ENCODE measurements at places on chromosomes 12 and 14. TPM values are rescaled to one million over a fixed set of nuclear protein-coding genes. Genes with fewer than 3 reads are reported as not detected.

The NPAS3 gene
- total RNA-seq = 4.2 TPM

DNA sequence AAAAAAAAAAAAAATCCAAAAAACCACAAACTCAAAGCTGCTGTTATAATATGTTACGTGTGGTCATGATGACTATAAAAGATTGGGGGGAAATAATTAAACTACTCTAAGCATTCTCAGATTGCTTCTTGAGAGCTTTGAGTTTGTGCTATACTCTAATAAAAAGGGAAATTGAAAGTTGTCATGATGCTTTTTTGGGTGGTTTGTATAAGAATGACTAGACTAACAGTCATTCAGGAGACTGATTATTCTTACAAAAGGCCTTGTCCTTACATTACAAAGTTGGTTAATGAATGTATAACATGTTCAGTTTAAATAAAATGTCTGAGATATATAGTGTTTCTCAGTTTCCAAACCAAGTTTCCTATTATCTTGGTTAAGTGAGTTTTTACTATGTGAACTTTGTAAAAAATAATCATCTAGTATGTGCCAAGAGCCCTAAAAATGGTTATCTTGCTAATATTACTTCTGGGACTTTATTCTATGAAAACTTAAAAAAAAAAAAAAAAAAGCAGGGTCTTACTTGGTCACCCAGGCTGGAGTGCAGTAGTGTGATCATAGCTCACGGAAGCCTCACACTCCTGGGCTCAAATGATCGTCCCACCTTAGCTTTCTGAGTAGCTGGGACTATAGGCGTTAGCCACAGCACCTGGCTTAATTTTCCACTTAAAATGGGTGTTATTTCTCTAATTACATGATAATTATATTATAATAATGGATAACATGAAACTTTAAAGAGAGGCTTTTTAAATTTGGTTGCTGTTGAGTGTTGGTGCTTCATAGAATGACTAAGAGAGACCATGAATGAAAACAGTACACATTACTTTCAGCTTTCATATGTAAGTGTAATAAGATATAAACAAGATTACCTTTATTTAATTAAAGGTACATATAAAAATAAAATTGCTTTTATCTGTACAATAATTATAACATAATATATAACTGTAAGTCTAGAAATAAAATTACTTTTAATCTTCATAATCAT, 459.6 kb upstream of the RGS6 start:
- DNase-seq = no peak

DNA sequence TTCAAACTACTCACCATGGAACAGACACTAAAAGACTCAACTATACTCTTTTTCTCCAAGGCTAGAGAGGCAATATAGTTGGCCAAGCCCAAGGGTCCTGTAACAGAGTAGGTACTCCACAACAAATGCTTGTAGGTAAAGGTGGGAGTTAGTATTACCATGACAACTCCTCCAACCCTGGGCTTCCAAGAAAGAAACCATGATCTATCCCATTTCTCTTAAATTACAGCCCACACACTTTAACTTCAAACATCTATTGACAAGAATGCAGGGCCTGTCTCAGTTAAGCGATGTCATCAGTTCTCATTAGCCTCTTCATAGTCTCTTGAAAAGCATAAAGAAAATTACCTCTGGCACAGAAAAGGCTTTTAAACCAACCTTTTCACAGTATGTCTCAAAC, 25.0 kb downstream of the ERH start:
- DNase-seq = no peak

DNA sequence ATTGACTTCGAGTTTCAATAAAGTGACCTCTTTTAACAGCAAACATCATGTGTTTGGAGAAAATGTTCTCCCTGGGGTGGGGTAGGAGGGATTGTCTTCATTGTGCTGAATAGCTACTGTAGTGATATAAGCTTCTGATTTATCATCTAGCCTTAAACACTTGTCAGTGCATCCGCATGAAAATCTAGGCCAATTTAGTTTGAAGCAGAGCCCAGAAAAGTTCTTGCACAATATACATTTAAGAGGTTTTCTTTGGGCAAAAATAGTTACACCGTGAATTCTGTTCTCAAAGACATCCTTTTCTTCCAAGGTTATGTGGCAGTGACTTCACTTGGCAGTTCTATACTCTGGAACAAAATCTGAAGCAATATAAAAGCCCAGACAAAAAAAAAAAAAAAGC, 136.0 kb upstream of the IFNG-AS1 start:
- DNase-seq = no peak

- DNase-seq = no peak
These were observed 15.2 kb downstream of the JAG2 start for GRCh38 chr14:105153331-105153731.

The TCTN2 gene
- total RNA-seq = 7.2 TPM

The TRIM9 gene
- 0.48 TPM for total RNA-seq

GRCh38 chr14:99909513-99910064, 116.4 kb downstream of the EML1 start:
- no peak for DNase-seq

DNA sequence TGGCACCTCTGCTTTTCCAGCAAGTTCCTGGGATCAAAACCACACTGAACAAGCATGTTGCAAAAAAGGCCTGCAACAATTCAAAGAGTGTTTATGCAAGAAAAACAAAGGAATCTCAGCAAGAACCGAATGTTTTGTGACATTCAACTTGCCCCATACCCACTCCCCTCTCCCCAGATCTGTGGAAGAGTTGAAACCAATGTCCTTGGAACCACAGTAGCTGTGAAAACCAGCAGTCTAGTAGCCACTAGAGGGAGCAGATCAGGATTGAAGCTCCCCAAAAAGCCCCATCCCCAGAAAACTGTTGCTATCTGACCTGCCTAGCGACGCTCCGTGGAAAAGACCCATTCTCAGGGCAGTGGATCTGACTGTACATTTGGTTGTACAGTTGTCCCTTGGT, 27.1 kb downstream of the PRKAB1 start:
- DNase-seq = no peak

The POTEM gene
- total RNA-seq = not detected

DNA sequence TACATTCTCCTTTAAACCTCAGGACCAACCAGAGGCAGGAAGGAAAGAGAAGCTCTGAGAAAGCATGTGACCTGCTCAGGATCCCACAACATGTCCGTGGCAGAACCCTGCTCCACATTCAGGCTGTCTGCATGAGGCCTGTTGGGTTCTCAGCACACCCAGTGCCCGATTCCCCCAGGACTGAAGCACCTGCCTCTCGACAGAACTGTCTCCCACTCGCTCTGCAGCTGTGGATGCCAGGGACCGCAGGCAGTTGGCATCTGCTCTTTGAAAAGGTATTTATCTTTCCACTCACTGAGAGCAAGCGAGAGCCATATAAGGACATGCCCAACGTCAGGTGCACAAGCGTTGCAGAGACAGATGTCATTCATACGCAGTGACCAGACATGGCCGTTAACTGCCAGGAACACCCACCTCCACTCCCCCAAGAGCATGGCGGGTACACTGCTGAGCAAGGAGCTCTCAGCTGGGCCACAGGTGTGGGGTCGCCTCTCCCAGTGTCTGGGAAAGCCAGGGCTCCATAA, 18.9 kb downstream of the PITPNM2 start:
- DNase-seq = no peak

The NOVA1 gene
- 2.2 TPM for total RNA-seq

The GRIP1 gene
- total RNA-seq = 0.91 TPM
